ENCODE measurements at places on chromosomes 3 and 15.

DNA sequence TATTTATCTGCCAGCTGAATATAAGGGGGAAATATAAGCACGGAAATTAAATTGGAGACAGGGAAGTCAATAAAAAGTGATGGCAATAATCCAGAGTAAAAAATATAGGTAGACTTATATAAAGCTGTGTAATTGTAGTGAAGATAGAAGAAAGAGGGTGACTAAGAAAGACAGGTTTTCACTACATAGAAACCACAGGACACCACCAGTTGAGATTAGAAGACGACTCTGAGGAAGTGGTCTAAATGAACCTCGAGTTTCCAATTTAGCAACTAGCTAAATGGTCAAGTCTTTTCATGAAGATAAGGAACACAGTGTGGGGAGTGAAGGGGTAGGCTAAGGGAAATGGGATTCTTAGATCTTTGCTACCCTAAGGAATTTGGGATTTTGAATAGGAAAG lies 188.8 kb upstream of the ARL6 start:
- DNase-seq: no peak

DNA sequence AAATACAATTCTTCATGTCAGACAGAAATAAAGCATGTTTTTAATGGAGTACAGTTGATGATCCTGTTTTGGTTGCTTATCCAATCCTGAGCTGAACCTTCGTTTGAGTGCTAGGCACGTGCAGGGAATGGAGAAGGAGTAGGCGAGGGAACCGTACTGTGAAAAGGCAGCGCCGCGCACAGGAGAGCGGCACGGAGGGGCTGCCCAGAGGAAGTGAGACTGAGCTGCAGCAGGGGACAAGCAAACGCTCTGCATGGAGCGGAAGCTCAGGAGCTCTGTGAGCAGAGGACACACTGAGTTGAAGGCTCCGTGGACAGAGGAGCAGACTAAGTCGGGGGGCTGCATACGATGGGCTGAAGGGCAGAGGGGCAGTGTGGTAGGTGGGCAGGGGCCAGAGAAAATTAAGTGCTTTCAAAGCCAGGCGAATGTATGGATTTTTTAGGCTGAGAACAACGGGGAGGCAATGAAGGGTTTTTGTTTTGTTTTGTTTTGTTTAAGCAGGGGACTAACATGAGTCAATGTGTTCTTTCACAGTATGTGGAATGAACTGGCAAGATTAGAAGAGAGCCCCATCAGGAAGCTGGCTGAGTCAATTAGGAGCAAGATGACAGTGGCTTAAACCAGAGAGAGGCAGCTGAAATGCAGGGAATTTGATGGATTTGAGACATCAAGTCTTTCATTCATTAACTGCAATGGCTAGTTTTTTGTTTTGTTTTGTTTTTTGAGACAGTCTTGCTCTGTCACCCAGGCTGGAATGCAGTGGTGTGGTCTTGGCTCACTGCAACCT lies 23.8 kb upstream of the TM2D3 start:
- no peak for DNase-seq

- DNase-seq: no peak
These were observed 76.4 kb upstream of the MFGE8 start for GRCh38 chr15:88989578-88989977.

DNA sequence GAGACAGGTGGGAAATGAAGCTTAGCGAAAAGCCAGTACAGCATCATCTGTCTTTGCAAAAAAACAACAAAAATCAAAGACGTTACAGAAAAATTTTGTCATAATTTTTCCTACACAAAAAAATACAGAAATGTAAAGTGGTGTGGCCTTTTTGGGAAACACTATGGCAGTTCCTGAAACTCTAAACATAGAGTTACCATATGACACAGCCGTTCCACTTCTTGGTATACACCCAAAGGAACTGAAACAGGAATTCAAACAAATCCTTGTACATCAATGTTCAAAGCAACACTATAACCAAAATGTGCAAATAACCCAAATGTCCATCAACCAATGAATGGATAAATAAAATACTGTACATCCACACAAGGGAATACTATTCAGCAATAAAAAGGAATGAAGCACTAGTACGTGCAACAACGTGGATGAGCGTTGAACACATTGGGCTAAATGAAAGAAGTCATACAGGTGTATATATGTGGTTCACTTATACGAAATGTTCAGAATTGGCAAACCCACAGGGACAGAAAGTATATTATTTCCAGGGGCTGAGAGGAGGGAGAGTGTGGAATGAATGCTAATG lies 46.8 kb downstream of the GLB1 start:
- DNase-seq: no peak

- no peak for DNase-seq
These were observed 35.0 kb upstream of the TNFAIP8L3 start for GRCh38 chr15:51129535-51130188.

DNA sequence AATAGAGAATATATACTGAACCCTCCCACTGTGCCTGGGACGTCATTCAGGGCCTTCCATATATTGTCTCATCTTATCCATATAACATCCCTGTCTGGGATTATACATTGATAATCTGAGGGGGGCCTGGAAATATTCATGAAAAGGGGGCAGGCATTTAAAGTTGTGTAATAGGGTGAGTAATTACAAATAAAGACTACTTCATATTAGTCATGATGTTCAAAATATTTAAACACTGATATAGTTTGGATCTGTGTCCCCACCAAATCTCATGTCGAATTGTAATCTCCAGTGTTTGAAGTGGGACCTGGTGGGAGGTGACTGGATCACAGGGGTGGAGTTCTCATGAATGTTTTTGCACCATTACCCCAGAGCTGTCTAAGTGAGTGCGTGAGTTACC lies 97.8 kb downstream of the AQP9 start:
- DNase-seq: no peak

GRCh38 chr3:23667536-23668429 lies 138.0 kb upstream of the UBE2E1 start:
- no peak for DNase-seq

- no peak for DNase-seq
These were observed 45.5 kb downstream of the HPS3 start for GRCh38 chr3:149174901-149175300.

GRCh38 chr3:143514874-143515273 lies 333.4 kb downstream of the SLC9A9 start:
- no peak for DNase-seq

- DNase-seq: no peak
These were observed 42.6 kb downstream of the ANKRD28 start for GRCh38 chr3:15755181-15755580.

GRCh38 chr3:8647137-8647985 lies 2.8 kb upstream of the SSUH2 start:
- no peak for DNase-seq

- DNase-seq: no peak
These were observed 495 bp upstream of the COL7A1 start for GRCh38 chr3:48595526-48596121.

DNA sequence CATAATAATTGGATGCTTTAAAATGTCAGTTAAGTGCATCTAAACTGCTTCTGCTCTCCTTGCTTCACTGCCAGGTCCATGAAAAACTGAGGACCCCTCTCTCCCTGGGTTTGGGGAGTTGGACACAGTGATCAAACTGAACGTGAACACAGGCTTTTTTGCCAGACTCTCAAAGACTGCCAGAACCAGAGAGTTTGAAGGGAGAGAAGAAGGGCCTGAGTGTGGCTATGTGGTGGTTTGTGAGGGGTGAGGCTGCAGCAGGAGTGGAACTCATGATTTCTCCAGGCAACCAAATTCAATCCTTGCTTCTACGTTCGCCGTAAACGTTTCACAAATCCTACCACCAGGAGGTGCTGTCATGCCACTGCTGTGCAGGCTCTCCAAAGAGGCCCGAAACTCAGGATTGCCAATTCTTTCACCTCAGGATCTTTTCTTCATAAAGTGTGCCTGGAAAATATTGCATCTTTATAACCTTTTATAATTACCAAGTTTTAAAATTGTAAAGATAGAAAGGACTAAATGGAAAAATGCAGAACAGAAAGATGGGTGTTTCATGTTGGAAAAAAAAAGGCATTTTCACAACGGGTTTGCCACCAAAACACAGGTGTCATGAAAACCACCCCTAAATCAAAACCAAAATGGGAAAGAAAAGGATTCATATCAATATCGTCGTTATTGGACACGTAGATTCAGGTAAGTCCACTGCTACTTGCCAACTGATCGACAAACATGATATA lies 19.7 kb downstream of the TM4SF4 start:
- DNase-seq: no peak

- no peak for DNase-seq
These were observed 19.8 kb downstream of the PRR23E start for GRCh38 chr3:127212711-127213110.

DNA sequence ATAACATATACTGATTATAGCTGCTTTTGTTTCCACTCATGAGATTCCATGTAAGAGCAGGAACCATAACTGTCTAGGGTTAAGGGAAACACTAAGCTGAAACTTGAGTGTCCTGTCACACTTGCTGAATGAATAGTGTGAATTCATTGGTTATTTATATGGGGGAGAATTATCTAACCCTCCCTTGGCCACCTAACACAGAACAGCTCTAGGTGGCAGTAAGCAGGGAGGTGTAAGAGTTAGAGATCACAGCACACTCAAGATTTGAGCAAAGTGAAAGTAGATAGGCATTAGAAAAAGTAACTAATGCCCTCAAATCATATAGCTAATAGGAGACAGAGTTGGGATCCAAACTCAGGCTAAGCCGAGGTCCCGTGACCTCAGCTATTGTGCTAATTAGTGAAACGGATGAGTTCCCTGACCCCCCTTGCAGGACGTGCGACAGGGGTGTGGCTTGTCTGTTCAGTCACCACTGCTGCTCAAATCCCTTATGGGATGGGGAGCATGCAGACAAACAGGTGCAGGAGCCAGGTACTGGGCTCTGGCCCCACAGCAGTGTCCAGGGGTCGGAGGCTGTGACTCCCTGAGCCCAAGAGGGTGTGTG lies 27.7 kb upstream of the ANO10 start:
- no peak for DNase-seq

DNA sequence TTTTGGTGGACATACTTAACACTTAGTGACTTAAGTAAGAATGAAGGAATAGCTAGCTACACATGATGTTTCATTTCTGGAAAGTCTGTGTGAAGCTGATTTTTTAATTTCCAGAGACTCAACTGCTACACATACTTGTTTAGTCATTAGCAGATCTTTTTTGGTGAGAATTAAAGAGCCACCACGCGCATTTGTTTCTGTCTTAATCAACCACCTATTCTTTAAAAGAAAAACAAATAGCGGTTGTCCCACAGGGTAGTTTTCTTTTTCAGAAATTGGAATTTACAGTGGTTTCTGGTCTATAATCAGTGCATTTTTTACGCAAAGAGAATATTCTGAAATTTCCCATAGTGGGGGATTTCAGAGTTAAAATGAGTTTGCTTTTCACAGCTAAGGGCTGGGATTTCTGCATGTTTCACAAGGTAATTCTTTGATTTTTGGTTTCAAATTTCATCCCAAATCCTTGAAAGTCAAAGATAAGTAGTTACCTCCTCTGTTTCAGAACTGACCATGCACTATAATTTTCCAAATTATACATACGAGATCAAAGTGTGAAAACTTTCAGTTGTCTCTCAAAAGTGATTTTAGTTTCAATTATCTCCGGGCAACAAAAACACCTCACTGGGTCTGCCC lies 631.0 kb upstream of the GRM7 start:
- DNase-seq: no peak

GRCh38 chr15:36527235-36528162 lies 51.9 kb upstream of the CDIN1 start:
- no peak for DNase-seq

DNA sequence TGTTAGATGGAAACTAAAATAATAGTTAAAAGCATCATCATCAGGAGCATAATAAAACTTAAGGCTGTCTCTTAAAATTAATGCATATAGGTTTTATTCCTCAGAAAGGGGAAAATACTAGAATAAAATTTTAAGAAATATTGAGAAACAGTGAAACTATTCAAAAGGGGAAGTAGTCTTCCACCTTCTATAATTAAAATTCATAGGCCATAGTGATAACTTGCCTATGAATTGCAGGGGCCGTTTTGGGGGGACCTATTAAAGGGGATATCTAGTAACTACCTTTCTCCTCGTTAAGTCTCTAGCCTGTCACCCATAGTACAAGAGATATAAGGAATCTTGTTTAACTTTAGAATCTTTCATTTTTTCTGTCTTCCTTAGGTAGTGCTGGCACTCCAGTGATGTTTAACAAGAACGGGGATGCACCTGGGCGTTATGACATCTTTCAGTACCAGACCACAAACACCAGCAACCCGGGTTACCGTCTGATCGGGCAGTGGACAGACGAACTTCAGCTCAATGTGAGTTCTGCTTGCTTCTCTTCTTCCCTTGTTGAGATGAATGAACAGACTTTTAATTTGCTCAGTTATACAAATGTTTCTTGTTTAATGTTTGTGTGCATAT lies 600.4 kb downstream of the GRM7 start:
- no peak for DNase-seq

GRCh38 chr3:187746442-187747281 lies 1.4 kb upstream of the BCL6 start:
- no peak for DNase-seq

DNA sequence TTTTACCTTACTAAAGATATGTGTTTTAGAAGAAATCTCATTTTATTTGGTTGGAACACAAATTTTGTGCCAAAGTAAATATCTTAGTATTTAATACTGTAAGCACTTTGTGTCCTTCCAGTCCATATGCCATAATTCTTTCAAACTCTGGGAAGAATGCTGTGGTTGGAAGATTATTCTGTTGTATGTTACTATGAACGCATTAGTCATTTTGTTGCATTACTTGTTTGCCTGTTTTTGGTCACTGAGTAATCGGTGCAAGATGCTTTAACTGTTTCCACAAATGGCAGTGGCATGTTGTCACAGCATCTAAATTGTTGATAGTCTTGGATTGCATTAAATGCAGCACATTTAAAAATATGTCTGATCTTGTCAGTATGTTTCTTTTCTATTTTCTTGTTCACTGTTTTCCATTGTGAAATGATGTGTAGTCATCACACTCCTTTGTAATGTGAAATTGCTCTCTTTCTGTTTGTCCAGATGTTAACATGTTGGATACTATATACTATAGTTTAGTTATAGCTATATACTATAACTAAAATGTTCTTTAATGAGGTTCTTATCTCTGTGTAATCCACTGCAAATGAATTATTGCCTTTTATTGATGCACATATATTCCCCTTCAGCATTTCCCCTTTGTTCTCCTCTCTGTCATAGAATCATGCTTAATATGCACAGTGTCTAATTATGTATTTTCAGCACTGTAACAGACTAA lies 89.9 kb upstream of the FLNB start:
- no peak for DNase-seq

DNA sequence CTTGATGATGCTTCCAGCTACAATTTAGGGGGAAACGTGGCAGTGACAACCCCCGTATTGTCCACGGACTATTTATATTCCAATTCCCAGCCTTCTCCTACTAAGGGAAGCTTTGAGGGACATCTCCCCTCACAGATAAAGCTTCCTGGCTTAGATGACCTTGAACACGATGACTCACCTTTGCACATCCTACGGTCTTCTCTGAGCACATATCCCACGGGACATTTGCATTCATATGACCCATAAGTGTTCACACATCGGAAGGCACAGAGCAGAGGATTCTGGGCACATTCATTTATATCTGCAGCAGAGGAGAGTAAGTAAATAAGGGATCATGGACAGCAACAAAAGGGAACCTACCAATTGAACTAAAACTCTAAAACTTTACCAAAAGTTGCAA lies 101.5 kb downstream of the DUT start:
- DNase-seq: no peak

GRCh38 chr15:59833366-59833765 lies 144.2 kb upstream of the BNIP2 start:
- no peak for DNase-seq
